ENCODE measurements at places on chromosomes 3 and 15.
A peak's percentile ranks its signal among the peaks of the same experiment; 100 is the strongest.

- no peak overlapping the region for H3K4me3 ChIP-seq
- H3K4me1 ChIP-seq, result no peaks in the 10 kb centered on the region
- H3K36me3 ChIP-seq, result no peaks in the 10 kb centered on the region
- H3K27me3 ChIP-seq, result no peaks in the 10 kb centered on the region
- H3K27ac ChIP-seq, result no peak overlapping the region
- DNase-seq, result no peak
Measured at GRCh38 chr3:133525435-133525834, 48.1 kb upstream of the CDV3 start.

GRCh38 chr15:77075528-77075927 lies 4.6 kb upstream of the TSPAN3 start:
- no peak overlapping the region for H3K4me3 ChIP-seq
- peaks cover 6% of the 10 kb centered on the region for H3K4me1 ChIP-seq
- no peaks in the 10 kb centered on the region for H3K36me3 ChIP-seq
- H3K27me3 ChIP-seq, result no peaks in the 10 kb centered on the region
- no peak for DNase-seq

DNA sequence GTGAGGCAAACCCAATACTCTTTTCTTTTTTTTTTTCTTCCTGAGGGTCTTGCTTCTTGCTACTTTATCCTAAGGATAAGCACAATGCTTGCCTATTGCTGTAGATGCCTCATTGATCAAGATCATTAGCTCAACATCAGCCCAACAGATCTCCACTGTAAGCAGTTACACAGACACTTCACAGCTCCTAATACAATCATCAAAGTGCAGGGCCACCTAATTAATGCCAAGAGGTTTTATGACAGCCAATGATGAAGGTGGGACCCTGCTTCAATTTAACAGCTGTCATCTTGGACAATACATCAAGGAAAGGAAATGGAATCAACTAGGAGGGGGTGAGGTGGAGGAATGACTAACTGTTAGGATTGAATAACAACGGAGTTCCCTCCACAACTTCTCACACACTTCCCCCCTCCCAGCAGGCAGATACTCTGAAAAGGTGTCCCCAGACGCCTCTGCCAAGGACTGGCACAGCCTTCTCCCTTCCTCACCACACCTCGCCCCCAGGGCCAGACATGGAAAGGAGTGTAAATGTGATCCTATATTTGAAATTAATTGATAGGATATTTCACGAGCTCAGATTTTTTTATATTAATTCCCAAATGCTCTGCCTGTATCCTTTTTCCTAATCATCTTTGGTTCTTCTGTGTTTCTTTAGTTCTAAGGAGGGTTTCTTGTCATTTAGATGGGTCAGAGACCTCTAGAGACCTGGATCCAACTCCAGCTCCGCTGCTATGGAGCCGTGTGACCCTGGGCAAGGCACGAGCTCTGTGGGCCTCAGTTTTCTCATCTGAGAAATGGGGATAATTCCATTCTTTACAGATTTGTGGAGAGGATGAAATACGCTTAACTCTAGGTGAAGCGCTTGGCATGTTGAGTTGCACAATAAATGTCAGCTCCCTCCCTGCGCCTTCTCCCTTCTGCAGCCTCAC lies 1.2 kb downstream of the DCLK3 start:
- DNase-seq, result no peak
- H3K36me3 ChIP-seq, result no peaks in the 10 kb centered on the region
- H3K4me1 ChIP-seq, result no peaks in the 10 kb centered on the region
- peaks cover 5% of the 10 kb centered on the region for H3K27me3 ChIP-seq
- H3K27ac ChIP-seq, result no peak overlapping the region

DNA sequence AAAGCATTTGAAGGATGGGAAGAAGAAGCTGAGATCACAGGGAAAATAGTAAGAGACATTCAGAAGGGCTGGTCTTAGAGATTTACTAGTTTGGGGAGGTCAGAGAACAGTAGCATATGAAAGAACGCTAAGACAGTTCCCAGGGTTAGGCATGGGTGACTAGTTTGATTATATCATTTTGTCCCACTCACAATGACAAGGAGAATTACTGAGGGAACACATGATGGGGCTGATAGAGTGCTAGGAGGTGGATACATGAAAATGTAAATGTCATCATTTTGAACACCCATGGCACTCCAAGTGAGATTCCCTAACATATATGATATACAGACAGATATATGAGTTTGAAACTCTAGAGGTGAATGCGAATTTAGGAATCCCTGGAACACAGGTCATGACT lies 9.3 kb upstream of the TARS3 start:
- no peak overlapping the region for H3K4me3 ChIP-seq
- H3K27ac ChIP-seq, result no peak overlapping the region
- no peaks in the 10 kb centered on the region for H3K27me3 ChIP-seq

- no peaks in the 10 kb centered on the region for H3K27me3 ChIP-seq
- no peaks in the 10 kb centered on the region for H3K36me3 ChIP-seq
- peak overlapping the region; percentile 99 for H3K27ac ChIP-seq
- peaks cover 53% of the 10 kb centered on the region for H3K4me1 ChIP-seq
- H3K4me3 ChIP-seq, result no peak overlapping the region
Measured at GRCh38 chr15:31438601-31439265, 112.1 kb downstream of the KLF13 start.

- H3K36me3 ChIP-seq, result no peaks in the 10 kb centered on the region
- no peak overlapping the region for H3K4me3 ChIP-seq
- H3K4me1 ChIP-seq, result no peaks in the 10 kb centered on the region
Measured at GRCh38 chr15:80835336-80835735, 56.2 kb downstream of the CEMIP start.

DNA sequence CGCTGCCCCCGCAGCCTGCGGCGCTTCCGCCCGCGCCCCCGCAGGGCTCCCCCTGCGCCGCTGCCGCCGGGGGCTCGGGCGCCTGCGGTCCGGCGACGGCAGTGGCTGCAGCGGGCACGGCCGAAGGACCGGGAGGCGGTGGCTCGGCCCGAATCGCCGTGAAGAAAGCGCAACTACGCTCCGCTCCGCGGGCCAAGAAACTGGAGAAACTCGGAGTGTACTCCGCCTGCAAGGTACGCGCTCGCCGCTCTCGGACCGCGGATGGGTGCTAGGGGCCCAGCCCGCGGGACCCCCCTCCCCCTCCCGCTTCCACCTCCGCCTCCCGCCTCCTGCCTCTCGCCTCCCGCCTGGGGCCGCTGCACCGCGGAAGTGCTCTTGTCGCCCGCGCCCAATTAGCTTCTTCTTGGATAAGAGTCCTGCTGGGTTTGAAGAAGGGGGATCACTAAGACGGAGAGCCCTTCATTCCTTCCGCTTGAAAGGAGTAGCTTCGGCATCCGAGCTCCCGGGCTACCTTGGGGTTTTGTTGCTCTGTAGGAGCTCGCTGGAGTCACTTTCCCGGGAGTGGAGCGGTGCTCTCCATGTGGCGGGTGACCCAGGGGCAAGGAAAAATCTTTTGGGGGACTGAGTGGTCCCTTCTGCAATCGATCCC lies 426 bp downstream of the KAT2B start:
- H3K27ac ChIP-seq, result peak overlapping the region; percentile 74
- no peaks in the 10 kb centered on the region for H3K36me3 ChIP-seq
- peak overlapping the region; percentile 67 for H3K4me3 ChIP-seq
- DNase-seq, result peak; percentile 75

GRCh38 chr15:54046093-54046492 lies 67.9 kb downstream of the UNC13C start:
- no peaks in the 10 kb centered on the region for H3K27me3 ChIP-seq
- no peak overlapping the region for H3K4me3 ChIP-seq
- no peaks in the 10 kb centered on the region for H3K4me1 ChIP-seq

DNA sequence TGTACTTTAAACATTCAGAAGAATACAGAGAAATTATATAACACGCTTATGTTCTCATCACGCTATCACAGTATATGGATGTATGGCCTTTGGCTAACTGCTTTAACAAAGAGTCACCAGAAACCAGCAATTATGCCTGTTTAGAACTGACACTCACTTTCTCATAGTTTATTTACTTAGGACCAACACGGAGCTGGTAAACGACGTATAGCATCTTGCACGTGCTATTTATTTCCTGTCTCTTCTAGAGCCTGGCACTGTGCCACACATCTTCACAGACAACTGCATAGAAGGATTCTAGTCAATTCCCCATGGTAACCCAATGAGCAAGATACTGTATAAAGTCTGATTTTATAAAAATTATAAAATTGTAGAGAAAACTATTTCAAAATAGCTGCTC lies 43.6 kb downstream of the TBC1D2B start:
- no peaks in the 10 kb centered on the region for H3K27me3 ChIP-seq
- no peak overlapping the region for H3K4me3 ChIP-seq
- 0 out of 2 replicates have a peak overlapping the region, but pooled peaks have one; percentile 27 for H3K27ac ChIP-seq
- peak; percentile 60 for DNase-seq

DNA sequence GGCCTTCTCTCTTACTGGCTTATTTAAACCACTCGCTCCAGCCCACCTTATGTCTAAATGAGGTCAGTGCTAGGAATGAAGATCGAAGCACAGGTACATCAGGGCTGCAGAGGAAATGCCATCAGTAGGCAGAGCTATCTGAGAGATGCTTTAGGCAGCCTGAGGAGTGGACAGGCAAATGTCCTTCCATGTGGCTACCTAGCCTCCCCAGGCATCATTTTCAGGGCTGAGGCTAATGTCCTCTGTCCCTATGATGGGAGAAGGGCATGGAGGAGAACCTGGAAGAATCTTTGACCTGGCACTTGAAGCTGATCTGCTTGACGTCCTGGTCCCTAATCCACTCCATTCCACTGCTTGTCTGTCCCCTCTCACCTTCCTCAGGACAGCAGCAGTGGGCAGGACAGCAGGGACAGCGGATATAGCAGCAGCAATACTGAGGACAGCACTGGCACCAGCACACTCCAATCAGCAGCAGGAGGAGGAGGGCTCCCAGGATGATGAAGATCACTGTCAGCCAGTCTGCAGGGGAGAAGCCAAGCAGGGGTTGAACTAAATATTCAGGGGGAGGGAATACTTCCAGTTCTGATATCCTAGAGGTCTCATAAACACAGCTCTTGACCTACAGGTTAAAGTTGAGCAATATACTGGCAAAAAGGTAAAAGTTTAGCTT lies 21.0 kb downstream of the ILDR1 start:
- no peaks in the 10 kb centered on the region for H3K4me1 ChIP-seq
- no peak for DNase-seq
- H3K27me3 ChIP-seq, result peaks cover 20% of the 10 kb centered on the region
- H3K36me3 ChIP-seq, result no peaks in the 10 kb centered on the region
- no peak overlapping the region for H3K4me3 ChIP-seq
- no peak overlapping the region for H3K27ac ChIP-seq

GRCh38 chr15:89138999-89139612 lies 50.9 kb downstream of the ABHD2 start:
- no peak overlapping the region for H3K27ac ChIP-seq
- H3K36me3 ChIP-seq, result peaks cover 3% of the 10 kb centered on the region
- H3K4me3 ChIP-seq, result no peak overlapping the region
- H3K27me3 ChIP-seq, result no peaks in the 10 kb centered on the region
- H3K4me1 ChIP-seq, result no peaks in the 10 kb centered on the region
- no peak for DNase-seq

GRCh38 chr3:13280811-13281506 lies 139.2 kb downstream of the NUP210 start:
- peaks cover 4% of the 10 kb centered on the region for H3K27me3 ChIP-seq
- peaks cover 16% of the 10 kb centered on the region for H3K4me1 ChIP-seq
- H3K27ac ChIP-seq, result no peak overlapping the region

DNA sequence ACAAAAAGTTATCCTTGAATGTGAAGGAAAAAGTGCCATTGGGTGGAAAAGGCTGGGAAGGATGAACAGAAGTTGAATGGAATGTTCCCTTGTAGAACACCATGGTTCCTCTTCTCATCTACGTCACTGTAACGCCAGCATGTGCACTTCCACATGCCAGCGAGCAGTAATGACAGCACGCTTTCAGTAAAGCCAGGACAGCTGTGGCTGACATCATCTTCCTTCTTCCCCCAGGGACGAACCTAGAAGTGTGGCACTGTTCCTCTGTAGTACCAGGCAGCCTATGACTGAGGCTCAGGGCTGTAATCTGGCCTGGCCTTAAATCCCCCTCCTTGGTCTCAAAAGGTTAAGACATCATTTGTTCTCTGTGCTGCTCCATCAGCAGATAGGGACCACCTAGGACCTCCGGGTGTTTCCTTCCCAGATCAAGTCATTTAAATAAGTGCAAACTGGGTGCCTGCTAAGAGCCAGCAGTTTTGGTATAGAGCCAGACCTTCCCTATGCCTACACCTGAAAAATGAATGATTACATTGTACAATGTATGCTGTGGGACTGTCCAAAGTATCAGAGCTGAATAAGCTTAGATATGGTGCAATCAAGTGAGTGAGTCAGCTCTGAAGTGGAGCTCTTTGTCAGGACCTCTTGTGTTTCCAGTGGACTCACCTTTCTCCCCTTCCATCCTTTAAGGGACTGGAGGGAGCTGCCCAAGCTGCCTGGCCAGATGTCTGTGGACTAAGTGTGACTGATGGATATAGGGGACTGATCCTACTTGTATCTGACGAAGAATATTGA lies 5.6 kb upstream of the SRPRB start:
- H3K36me3 ChIP-seq, result no peaks in the 10 kb centered on the region
- H3K27me3 ChIP-seq, result peaks cover 9% of the 10 kb centered on the region
- H3K4me1 ChIP-seq, result peaks cover 3% of the 10 kb centered on the region
- no peak overlapping the region for H3K4me3 ChIP-seq
- no peak overlapping the region for H3K27ac ChIP-seq

- H3K27me3 ChIP-seq, result no peaks in the 10 kb centered on the region
- no peak overlapping the region for H3K27ac ChIP-seq
- no peaks in the 10 kb centered on the region for H3K4me1 ChIP-seq
- DNase-seq, result no peak
- no peaks in the 10 kb centered on the region for H3K36me3 ChIP-seq
Measured at GRCh38 chr3:34056951-34057390, 258.5 kb downstream of the PDCD6IP start.

GRCh38 chr15:63473007-63473748 lies 31.2 kb upstream of the USP3 start:
- peaks cover 2% of the 10 kb centered on the region for H3K27me3 ChIP-seq
- H3K4me1 ChIP-seq, result no peaks in the 10 kb centered on the region
- no peaks in the 10 kb centered on the region for H3K36me3 ChIP-seq

DNA sequence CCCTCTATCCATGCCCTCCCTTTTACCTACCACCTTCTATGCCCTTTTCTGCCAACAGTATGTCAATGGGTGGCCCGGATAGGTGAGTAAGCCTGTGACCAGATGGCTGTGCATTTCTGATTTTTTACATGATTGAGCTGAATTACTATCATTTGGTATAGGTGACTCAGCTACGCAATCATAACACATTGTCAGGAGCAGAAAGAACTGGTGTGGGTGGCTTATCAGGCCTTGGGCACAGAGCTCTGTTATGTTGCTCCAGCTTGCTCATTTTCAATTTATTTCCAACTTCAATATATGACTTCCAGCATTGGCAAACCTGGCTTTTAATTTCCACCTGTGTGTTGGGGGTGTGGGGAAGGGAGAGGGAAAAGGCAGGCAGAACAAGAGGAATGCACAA lies 86.6 kb upstream of the AGBL1 start:
- no peak overlapping the region for H3K4me3 ChIP-seq
- no peaks in the 10 kb centered on the region for H3K4me1 ChIP-seq
- H3K27me3 ChIP-seq, result no peaks in the 10 kb centered on the region
- no peaks in the 10 kb centered on the region for H3K36me3 ChIP-seq
- no peak overlapping the region for H3K27ac ChIP-seq
- DNase-seq, result no peak

DNA sequence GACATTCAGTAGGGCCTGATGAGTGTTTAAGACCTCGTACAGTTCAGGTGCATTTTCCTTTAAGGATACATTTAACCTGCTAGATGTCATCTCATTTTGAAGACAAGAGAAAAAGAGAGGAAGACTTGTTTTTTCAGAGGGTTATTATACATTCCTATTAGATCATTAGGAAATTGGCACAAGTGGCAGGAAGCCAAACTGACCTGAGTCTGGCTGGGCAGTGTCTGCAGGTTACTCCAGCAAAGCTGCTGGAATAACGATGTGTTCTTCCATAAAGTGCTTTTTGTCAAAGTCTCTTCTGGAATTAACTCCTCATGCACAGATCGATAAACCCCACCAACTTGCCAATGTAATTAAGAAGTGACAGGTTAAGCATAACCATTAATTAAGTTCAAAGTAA lies 396.4 kb upstream of the TPRG1 start:
- no peaks in the 10 kb centered on the region for H3K27me3 ChIP-seq
- no peak for DNase-seq
- no peak overlapping the region for H3K4me3 ChIP-seq
- no peaks in the 10 kb centered on the region for H3K4me1 ChIP-seq
